ENCODE measurements at places on chromosomes 7 and 10.

DNA sequence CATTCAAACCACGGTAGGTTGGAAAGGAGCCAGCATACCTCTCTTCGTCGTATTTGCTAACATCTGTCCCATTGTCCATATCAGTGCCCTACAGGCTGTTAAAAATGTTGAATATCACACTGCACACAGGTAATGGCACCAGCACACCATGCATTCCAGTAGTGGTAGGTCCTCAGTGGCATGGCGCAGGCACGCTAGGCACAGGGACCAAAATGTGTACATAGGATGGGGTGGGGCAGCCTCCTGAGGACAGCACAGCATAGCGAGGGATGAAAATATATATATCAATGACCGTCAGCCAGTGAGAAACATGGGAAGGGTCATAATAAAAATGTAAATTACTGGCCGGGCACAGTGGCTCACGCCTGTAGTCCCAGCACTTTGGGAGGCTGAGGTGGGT, 99.9 kb upstream of the CTBP2 start:
- no peak for DNase-seq

DNA sequence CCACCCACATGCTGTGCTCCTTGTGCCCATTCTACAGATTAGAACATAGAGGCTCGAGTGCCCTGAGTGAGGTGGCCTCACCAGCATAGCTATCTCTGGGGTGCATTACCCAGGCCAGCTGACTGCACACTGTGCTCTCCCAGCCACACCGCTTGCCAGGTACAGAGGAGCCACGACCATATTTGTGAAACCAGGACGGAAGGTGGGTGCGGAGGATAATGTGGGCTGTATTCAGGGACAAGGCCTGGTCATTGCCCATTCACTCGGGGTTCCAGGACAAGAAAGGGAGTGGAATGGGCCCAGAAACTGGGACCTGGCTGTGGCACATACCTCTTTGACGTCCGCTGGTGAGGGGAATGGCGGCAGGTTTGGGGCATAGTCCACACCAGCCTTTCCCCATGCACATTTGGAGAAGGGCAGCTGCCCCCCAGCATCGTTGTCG, 236.0 kb downstream of the TNS3 start:
- no peak for DNase-seq

DNA sequence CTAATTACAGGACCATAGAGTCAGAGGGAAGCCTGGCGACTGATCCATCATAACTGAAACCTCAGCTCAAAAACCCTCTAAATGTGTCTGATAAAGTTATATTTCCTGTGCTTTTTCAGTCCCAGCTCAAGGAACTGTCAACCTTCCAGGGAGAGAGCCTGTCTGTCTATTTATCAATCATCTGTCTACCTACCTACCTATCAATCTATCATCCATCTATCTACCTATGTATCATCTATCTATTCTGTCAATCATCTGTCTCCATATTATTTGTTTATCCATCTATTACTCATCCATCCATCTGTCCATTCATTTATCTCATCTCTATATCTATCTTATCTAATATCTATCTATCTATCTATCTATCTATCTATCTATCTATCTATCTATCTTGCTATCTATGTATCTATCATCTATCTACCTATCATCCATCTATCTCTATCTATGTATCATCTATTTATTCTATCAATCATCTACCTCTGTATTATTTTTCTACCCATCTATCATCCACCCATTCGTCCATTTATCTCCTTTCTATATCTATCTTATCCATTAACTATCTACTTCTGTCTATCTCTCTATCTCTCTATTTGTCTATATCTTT, 161.4 kb downstream of the PRKCQ start:
- DNase-seq = no peak

DNA sequence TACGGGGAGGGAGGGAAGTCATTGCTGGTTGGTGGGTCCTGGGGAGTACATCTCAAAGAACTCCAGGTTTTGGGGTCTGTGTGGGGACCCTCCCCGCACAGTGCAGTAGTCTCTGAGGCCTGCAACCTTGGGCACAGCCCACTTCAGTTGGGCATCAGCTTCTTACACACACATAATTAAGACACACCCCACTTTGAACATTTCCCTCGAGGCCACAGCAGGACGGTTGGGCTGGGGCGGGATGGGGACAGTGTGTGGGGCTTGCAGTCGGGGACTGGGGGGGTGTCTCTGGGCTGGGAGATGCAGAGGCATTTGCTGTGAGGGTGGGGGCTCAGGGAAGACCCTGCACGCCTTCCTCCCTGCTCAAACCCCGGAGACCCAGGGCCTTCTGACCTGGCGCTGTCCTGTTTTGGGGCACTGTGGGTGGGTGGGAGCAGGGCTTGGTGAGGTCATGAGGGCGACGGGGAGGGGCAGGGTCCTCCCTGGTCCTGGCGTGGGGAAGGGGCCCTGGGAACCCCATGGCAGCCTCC, 1.3 kb downstream of the LFNG start:
- no peak for DNase-seq

DNA sequence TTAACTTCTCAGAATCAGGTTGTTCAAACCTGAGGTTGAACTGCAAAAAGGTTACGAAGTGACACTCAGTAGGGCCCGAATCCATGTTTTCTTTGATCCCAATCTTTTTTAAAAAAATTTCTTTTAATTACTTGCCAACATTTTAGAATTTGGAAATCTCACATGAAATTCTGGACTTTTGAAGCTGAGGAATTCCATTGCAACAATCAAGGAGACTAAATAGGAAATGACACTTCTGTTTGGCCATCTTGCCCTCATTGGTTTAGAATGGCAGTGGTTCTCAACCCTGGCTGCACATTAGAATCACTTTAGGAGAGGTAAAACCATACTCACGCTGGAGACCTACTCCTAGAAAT, 471 bp upstream of the TOMM7 start:
- no peak for DNase-seq

DNA sequence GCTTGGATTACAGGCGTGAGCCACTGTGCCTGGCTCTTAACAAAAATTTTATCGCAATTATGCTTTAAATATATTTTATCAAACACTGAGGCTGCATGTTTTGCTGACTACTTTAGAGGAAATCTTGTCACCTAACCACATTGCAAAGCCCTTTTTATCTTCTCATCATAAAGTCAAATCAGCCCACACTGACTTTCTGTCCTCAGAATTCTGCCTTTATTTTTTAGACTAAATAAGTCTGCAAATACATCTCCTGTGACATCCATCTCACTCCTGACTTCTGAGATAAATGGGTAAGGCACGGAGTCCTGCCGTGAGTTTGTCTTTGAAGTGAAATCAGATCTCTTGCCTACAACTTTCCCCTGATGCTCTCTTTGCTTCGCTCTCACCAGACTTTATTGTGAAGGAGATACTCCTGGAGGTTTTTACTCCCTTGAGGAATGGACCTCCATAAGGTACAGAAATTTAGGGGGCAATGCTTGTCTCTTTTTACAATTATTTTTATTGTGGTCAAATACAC, 23.5 kb upstream of the UCMA start:
- DNase-seq = no peak

GRCh38 chr7:107816011-107816566, 13.1 kb upstream of the SLC26A3 start:
- no peak for DNase-seq

DNA sequence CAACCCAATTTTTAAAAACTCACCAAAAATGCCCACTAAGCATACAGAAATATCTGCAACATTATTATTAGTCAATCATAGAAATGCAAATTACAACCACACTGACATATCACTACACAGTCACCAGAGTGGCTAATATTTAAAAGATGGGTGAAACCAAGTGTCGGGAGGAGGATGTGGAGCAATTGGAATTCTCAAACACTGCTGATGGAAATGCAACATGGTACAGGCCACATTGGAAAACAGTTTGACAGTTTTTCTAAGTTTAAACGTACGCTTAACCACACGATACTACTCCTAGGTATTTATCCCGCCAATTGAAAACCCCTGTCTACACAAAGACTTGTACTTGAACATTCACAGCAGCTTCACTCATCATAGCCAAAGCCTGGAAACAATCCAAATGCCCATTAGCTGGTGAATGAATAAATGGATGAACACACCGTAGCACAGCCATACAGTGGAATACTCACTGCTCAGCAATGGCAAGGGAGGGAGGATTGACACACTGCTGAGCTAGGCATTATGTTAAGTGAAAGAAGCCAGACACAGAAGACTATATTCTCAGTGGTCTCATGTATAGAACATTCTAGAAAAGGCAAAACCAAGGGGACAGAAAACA, 16.3 kb downstream of the GCK start:
- DNase-seq = no peak

GRCh38 chr10:38093816-38094157, 350 bp upstream of the ZNF37A start:
- DNase-seq = no peak

DNA sequence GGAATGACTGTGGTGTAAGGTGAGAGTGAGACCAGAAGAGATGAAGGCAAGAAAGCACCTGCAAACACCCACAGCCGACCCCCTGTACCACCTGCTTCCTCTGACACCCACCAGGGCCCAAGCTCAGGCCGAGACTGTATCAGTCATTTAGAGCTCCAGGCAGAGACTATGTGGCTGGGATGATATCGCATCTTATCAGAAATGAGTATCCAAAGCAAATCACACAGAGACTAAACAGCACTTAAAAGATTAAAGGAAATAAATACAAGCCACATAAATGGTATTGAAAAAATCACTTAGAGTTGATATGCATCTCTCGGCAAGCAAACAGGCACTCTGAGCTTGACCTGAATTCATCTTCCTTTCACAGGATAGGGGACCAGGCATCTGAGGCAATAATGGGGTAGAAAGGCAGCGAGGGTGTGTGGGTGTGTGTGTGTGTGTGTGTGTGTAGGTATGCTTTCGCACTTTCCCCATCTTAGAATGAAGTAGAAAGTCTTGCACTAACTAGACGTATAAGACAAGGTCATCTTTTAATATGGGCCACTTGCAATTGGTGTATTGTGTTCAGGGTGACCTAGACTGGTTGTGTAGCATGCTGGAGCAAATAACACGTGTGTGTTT, 665.9 kb downstream of the KCNMA1 start:
- no peak for DNase-seq

DNA sequence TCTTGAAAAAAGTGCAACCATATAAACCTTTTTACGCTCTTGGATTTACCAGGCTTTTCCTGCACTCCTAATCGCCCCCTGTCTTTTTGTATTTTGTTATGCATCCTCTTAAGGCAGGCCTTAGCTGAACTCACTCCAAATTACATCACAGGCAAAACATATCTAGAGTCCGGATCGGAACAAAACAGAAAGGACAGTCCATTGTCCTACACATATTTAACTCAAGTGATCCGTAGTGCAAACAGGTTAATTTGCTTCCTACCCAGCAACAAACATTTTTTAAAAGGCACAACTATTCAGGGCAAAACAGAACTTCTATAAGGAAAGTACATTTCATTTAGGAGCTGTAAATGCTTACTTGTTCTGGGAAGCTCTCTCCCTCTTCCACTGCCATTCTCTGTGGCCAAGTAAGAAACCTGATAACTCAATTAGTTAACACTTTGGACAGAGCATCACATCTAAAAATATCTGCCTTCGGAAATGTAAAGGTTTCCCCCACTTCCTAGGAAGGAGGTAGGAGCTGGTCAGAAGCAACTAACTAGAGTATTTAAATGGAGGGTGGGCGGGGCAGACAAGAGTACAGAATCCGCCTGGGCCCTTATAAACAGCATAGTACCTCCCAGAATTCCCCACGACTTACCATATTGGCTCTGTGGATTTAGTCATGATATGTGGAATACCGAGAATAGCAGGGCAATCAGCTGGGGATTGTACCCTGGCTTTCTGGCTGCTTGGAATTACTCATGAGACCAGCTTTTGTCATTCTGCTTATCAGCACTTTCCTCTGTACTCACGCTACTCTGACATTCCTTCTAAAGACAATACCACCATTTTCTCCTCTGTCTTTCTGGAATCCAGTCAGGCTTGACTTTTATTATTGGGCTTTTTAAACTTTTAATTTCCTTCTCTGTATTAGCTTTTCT, 89.5 kb downstream of the ANK3 start:
- no peak for DNase-seq

- no peak for DNase-seq
Measured at GRCh38 chr10:71069909-71070666, 142.3 kb upstream of the UNC5B start.

GRCh38 chr7:9029681-9030530, 596.5 kb downstream of the NXPH1 start:
- DNase-seq = no peak

GRCh38 chr10:113563306-113564088, 10.6 kb downstream of the HABP2 start:
- DNase-seq = peak; percentile 51

DNA sequence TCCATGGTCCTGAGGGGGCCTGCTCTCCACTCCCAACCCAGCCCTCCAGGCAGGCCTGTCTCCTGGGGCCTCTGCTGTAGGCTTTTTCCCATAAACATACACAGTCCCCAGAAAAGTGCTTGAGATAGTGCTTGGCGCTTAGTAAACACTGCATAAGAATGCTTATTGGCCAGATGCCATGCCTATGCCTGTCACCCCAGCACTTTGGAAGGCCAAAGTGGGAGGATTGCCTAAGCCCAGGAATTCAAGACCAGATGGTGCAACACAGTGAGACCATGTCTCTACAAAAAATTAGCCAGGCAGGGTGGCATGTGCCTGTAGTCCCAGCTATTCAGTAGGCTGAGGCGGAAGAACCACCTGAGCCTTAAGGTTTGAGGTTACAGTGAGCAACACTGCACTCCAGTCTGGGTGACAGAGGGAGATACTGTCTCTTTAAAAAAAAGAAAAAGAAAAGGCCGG, 24.6 kb upstream of the ASL start:
- DNase-seq = no peak

DNA sequence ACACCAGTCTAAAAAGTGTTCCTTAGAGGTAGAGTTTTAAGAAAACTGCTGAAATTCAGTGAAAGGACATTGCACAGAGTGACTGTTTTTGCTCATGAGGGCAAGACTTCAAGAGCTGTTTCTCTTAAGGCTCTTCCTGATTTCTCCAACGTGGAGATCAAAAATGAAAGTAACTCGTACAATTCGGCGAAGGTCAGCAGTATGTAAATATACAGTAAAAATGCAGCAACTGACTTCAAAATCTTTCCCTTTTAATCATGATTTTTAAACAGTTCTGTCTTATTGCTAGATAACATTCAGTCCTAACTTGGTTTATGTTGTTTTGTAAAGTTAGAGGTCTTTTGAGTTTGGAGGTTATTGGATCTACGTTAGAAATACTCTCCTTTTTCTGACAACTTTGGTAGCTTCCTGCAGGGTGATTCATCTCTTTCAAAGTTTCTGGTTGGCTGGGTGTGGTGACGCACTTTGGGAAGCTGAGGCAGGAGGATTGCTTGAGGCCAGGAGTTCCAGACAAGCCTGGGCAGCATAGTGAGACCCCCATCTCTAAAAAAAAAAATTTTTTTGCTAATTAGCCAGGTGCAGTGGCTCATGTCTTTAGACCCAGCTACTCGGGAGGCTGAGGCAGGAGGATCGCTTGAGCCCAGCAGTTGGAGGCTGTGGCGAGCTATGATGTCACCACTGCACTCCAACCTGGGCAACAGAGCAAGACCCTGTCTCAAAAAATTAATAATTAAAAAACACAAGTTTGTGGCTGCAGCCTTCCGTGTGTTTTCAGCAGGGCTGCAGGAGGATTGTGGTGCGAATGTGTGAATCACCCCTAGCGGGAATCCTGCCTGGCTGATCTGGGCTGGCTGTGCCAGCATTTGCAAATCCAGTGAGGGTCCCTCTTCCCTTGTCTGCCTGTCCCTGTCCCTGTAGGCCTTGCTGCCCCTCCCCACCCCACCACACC, 29.2 kb upstream of the AP5Z1 start:
- DNase-seq = peak; percentile 24

Data from hematopoietic multipotent progenitor cell treated with erythropoietin and hydrocortisone succinate and interleukin-3 and kit ligand, for 15 days (in vitro differentiated cells).